HepG2 (cell line): ENCODE measurements at places on chromosomes 16 and 17. TPM values are rescaled to one million over a fixed set of nuclear protein-coding genes. Genes with fewer than 3 reads are reported as not detected.

The SBK1 gene
- 0.15 and 0.18 TPM in 2 replicates for total RNA-seq

The BRIP1 gene
- 27.7 and 33.5 TPM in 2 replicates for total RNA-seq

The GDPD3 gene
- total RNA-seq: 14.3 and 20.6 TPM in 2 replicates

The CHST4 gene
- total RNA-seq: not detected in 2 replicates

The SLC5A10 gene
- not detected in 2 replicates for total RNA-seq
